ENCODE measurements at places on chromosomes 5 and 9.

DNA sequence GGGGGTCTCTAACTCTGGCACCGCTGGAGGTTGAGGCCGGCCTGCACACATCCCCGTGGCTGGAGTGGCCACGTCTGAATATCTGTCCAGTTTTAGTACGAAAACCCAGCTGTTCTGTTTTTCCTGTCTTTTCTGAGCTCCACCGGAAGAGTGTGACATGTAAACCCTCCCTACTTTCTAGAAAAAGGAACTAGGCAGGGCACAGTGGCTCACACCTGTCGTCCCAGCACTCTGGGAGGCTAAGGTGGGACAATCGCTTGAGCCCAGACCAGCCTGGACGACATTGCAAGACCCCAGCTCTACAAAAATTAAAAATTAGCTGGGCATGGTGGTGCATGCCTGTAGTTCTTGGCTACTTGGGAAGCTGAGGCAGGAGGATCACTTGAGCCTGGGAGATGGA lies 8.2 kb upstream of the PHYKPL start:
- no peak for DNase-seq

GRCh38 chr5:173925449-173926071 lies 37.4 kb downstream of the CPEB4 start:
- DNase-seq = no peak

GRCh38 chr5:137071526-137071925 lies 427.6 kb downstream of the SPOCK1 start:
- DNase-seq = no peak

DNA sequence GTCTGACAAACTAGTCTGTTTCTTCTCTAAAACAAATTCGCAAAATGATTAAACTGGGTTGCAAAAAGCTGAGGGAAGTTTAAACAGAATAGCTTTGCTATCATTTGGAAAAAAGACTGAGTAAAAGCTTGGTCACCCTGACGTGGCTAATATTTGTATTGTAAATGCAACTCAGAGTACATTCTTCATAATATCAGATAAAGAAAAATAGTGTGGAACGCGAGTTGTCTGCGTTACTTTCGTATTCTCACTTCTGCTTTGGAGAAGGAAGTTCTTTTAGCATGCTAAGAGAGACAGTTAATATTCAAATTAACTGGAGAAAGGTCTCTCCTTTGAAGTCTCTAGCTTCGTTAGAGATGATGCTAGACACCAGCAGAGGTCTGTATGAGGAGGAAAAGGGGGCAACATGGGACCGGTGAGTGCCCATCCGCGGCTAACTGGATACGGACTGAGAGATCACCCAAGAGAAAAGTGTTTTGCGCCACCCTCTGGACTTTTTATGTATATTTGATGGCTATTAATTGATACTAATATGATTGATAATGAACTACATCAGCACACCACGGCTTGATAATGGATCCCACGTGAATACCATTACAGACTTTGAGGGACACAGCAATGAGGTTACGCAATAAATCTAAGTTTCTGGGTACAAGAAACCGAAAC lies 2.9 kb upstream of the CNTRL start:
- no peak for DNase-seq

DNA sequence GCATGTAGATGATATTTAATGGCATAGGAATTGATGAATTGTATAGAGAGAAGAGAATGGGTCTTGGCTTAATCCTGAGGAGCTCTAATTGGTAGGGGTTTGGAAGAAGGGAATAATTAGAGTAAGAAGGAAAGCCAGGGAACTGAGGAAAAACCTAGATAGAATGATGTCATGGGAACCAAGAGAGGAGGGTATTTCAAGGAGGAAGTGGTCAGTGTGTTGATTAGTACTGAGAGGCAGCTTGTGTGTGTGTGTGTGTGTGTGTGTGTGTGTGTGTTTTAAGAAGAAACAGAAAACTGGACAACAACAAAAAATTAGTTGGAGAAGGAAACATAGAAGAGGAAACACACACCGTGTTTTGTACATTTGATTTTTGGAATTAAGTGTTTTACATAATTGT lies 42.8 kb downstream of the MAST4 start:
- no peak for DNase-seq

Data from stimulated activated CD8-positive, alpha-beta memory T cell treated with anti-CD3 and anti-CD28 coated beads, Interleukin-4, amount 100 ng/mL, for 1 hour (primary cell).